Thoracic aorta endothelial cell (primary cell): ENCODE measurements at places on chromosomes 6 and 20. TPM values are rescaled to one million over a fixed set of nuclear protein-coding genes. Genes with fewer than 3 reads are reported as not detected.

The KCNK16 gene
- total RNA-seq = not detected in 2 replicates

The SCRT2 gene
- total RNA-seq = not detected in 2 replicates

The HINT3 gene
- total RNA-seq = 12.2 and 16.1 TPM in 2 replicates

The ADGRB3 gene
- under 0.01 TPM in 1 of 2 replicates, not detected in the other for total RNA-seq

The MYCT1 gene
- total RNA-seq = 166 and 184 TPM in 2 replicates

The SHLD1 gene
- total RNA-seq = 1.5 and 3.9 TPM in 2 replicates

The MPIG6B gene
- total RNA-seq = not detected in 2 replicates

The IYD gene
- total RNA-seq = not detected in 2 replicates

The SLC26A8 gene
- under 0.01 TPM in 2 replicates for total RNA-seq

The LST1 gene
- 0.29 and 0.40 TPM in 2 replicates for total RNA-seq

The ADGB gene
- not detected in 2 replicates for total RNA-seq

The MCHR2 gene
- total RNA-seq = not detected in 2 replicates

The TGM3 gene
- not detected in 2 replicates for total RNA-seq

The MUCL3 gene
- not detected in 2 replicates for total RNA-seq

The VARS2 gene
- total RNA-seq = 16.0 and 20.2 TPM in 2 replicates

The PRL gene
- total RNA-seq = not detected in 2 replicates

The HRH3 gene
- not detected in 2 replicates for total RNA-seq

The HCK gene
- total RNA-seq = not detected in 2 replicates

The PNRC1 gene
- 92.8 and 97.1 TPM in 2 replicates for total RNA-seq

The IL17F gene
- total RNA-seq = not detected in 2 replicates

The NRSN1 gene
- total RNA-seq = not detected in 2 replicates

The PBOV1 gene
- total RNA-seq = not detected in 2 replicates

The MLN gene
- total RNA-seq = not detected in 2 replicates

The MYB gene
- 0.14 and 0.27 TPM in 2 replicates for total RNA-seq

The ELOVL4 gene
- 1.9 and 2.0 TPM in 2 replicates for total RNA-seq

The LY6G6F gene
- total RNA-seq = not detected in 2 replicates

The LGSN gene
- under 0.01 TPM in 1 of 2 replicates, not detected in the other for total RNA-seq

The MMP24 gene
- total RNA-seq = 0.27 and 0.36 TPM in 2 replicates

The GRIK2 gene
- total RNA-seq = not detected in 2 replicates

The C20orf202 gene
- not detected in 2 replicates for total RNA-seq

The DPPA5 gene
- total RNA-seq = not detected in 2 replicates

The PAX1 gene
- under 0.01 TPM in 1 of 2 replicates, not detected in the other for total RNA-seq

The ENTPD6 gene
- total RNA-seq = 46.9 and 54.7 TPM in 2 replicates

The RAD21L1 gene
- total RNA-seq = 0.07 and 0.53 TPM in 2 replicates

The IL17A gene
- total RNA-seq = not detected in 2 replicates

The KIAA0408 gene
- total RNA-seq = 0.07 and 0.13 TPM in 2 replicates

The BNIP5 gene
- total RNA-seq = under 0.01 TPM in 1 of 2 replicates, not detected in the other

The ULBP2 gene
- total RNA-seq = 6.5 TPM in 2 replicates

The APOBEC2 gene
- not detected in 2 replicates for total RNA-seq

The TUBE1 gene
- 27.7 and 29.1 TPM in 2 replicates for total RNA-seq

The COQ3 gene
- 5.2 and 6.7 TPM in 2 replicates for total RNA-seq

The ANKRD66 gene
- not detected in 2 replicates for total RNA-seq

The FNDC1 gene
- total RNA-seq = under 0.01 TPM in 1 of 2 replicates, not detected in the other

The ZNF334 gene
- total RNA-seq = 0.13 and 0.14 TPM in 2 replicates

The LPIN3 gene
- 3.5 and 5.2 TPM in 2 replicates for total RNA-seq

The RSPH4A gene
- total RNA-seq = not detected in 2 replicates

The FAM162B gene
- 0.13 and 0.36 TPM in 2 replicates for total RNA-seq

The ULBP1 gene
- 0.43 and 1.1 TPM in 2 replicates for total RNA-seq

The VGLL2 gene
- total RNA-seq = not detected in 2 replicates
